ENCODE measurements at places on chromosomes 11 and 22.
A peak's percentile ranks its signal among the peaks of the same experiment; 100 is the strongest.

- no peak for DNase-seq
Observed at GRCh38 chr11:66849501-66850234, 6.4 kb downstream of the RCE1 start.

DNA sequence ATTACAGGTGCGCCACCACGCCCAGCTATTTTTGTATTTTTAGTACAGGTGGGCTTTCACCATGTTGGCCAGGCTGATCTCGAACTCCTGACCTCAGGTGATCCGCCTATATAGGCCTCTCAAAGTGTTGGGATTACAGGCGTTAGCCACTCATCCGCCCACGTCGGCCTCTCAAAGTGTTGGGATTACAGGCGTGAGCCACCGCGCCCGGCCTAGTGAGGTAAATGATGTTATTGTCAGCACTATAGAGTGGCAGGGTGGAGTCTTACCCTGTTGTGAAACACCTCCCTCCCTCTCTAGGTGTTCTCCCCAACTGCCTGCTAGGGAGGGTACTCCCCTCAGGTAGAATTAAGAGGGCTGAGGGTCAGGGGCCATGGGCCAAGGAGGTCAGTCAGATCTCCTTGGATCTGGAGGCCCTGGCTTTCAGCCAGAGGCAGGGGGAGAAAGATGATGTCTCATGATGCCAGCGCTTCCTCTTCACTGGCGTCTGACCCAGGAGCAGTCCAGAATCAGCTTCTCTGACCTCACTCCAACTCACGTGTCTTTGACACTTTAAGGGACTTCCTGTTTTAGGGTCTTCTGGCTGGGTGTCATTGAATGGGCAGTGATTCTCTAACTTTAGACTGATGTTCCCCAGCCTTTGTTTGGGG lies 2.0 kb downstream of the GGA1 start:
- DNase-seq: no peak

GRCh38 chr11:65588199-65589054 lies 7.2 kb downstream of the KCNK7 start:
- DNase-seq: no peak

- peak; percentile 87 for DNase-seq
Observed at GRCh38 chr11:76835928-76836612, 24.6 kb upstream of the ACER3 start.
